ENCODE measurements at places on chromosomes 6 and 20. TPM values are rescaled to one million over a fixed set of nuclear protein-coding genes. Genes with fewer than 3 reads are reported as not detected.
A peak's percentile ranks its signal among the peaks of the same experiment; 100 is the strongest.

GRCh38 chr20:18685406-18685805 is 97.6 kb downstream of the DTD1 start:
- DNase-seq, result no peak

- DNase-seq, result no peak
Observed at GRCh38 chr20:7696311-7696710, 243.9 kb downstream of the HAO1 start.

GRCh38 chr6:7445101-7445500 is 55.5 kb downstream of the RIOK1 start:
- no peak for DNase-seq

DNA sequence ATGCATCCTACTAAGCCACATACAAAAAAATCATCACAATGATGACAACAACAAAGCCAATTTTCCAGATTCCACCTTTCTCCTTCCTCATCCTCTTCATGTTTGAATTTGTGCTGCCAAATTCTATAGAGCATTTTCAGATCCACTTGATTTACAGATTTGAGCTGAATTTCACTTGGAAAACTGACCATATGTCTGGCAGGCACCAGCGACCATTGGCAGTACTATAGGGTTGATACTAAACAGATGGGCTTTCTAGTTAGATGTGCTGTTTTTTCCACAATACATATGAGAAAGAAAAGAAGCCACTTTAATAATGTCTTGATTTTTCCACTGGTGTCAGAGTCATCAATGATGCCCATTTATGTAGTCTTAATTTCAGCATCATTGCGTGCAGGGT is 127.0 kb downstream of the PHACTR3 start:
- DNase-seq, result no peak

DNA sequence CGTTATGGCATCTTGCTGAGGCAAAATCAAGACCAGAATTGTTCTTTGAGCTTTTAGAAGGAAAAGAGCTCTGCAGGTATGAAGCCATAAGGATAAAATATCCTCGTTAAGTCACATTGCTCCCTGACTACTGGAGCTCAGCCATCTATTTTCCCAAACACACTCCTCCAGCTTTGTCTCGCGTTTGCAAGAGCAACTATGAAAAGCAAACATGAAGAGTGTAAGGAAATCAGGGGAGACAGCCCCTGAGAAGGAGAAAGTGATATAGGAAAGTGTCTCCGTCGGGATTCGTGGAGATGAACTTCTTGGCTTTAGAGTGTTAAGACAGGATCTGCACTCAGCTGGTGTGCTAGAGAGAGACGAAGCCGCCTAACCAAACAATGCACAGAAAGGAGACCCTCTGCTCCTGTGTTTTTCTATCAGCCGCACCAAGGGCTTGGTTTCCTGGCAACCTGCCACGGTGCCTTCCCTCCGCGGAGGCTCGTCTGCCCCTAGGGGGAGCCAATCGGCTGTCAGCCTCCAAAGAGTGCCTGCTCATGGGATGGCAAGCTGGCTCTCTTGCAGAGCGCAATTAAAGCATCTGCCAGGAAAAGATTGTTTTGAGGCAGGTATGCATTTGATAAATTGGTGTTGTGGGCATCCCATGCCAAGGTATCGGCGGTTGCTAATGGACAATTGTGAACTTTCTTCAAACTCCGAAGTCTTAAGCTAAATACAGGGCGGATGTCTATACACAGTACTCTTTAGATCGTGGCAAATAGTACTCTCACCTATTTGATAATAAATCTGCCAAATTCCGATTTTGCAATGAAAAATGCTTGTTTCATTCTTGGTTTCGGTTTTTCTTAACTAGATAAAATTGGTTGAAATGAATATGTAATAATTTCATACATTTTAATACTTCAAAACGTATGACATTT is 603.2 kb downstream of the RNF144B start:
- peak; percentile 1 for DNase-seq

GRCh38 chr6:37693079-37693478 is 4.6 kb downstream of the MDGA1 start:
- no peak for DNase-seq

DNA sequence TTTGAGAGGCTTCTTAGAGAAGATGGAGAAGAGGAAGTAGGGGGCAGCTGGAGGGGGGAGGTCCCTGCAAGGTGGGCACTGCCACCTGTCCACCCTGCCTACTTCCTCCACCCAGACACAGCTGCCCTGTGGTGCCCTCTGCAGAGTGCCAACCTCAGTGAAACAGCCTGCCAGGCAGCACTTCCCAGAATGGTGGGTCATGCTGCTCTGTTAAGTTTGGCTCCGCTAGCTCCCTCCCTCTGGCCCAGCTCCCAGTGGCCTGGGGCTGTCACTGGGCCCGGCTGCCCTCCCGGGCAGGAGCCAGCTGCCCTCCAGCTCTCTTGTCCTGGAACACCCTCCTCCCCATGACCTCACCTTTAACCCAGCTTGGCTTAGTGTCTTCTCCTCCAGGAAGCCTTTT is 5.1 kb upstream of the EPB41L1 start:
- no peak for DNase-seq

DNA sequence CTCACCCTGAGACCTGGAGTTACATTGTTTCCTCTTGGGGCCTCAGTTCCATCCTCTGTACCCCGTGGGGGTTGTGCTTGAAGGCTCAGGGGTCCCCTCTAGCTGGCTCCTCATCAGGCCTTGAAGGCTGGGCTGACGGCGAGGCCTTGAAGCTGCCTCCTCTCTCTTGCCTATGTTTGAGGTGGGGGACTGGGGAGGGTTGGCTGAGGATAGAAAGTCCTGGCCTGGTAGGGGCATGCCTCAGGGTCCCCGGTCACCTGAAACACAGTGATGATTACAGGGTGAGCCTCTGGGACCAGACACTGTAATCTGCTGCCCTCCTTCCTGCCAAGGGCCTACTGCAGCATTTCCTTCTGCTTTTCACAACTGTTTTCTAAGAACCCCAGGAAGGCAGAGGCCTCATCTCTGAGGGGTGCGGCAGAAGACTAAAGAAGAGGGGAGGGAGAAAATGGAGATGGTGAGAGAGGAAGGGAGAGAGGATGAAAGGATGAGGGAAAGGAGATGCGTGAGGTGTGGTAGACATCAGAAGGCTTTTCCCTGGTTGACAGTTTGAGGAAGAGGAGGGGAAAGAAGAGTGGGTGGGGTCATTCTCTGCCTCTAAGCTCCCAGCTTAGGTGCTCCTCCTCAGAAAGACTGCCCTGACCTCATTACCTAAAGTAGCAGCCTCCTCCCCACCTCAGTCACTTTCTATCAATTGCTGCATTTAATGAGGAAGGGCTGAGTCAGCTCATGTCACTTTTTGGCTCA is 29.7 kb downstream of the VEGFA start:
- DNase-seq, result no peak

VSTM2L gene
- 1.2 TPM for total RNA-seq

SYCP2L gene
- not detected for total RNA-seq

SIRPA gene
- total RNA-seq, result 45.9 TPM

Data from HFFc6 (cell line).